ENCODE measurements at places on chromosomes 7 and 10. TPM values are rescaled to one million over a fixed set of nuclear protein-coding genes. Genes with fewer than 3 reads are reported as not detected.

Gene EVX1
- total RNA-seq: not detected

GRCh38 chr10:76306856-76307255 lies 875.4 kb downstream of the LRMDA start:
- DNase-seq: no peak

Gene PRKG1
- 31.7 TPM for total RNA-seq

Gene FOXI2
- not detected for total RNA-seq

- DNase-seq: no peak
These were observed 738.4 kb upstream of the FZD8 start for GRCh38 chr10:36380538-36380937.

Gene ELAPOR2
- total RNA-seq: 15.9 TPM

Gene AGAP3
- 51.4 TPM for total RNA-seq

DNA sequence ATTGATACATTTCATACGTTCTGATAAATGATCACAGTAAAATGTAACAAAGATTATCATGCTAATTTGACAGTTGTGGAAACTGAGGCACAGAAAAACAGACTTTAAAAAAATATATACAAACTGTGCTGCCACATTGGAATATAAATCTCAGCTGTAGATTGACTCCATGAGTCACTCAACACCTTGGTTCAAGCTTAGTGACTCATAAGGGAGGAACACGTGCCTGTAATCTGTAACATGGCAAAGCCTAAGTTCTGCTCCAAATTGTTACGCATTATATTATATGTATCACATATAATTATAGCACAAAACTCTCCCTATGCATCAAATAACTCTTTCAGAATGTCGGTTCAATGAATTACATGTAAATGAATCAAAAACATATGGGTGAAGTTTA lies 1047.5 kb downstream of the GATA3 start:
- DNase-seq: no peak

Gene GRID1
- 0.24 TPM for total RNA-seq

DNA sequence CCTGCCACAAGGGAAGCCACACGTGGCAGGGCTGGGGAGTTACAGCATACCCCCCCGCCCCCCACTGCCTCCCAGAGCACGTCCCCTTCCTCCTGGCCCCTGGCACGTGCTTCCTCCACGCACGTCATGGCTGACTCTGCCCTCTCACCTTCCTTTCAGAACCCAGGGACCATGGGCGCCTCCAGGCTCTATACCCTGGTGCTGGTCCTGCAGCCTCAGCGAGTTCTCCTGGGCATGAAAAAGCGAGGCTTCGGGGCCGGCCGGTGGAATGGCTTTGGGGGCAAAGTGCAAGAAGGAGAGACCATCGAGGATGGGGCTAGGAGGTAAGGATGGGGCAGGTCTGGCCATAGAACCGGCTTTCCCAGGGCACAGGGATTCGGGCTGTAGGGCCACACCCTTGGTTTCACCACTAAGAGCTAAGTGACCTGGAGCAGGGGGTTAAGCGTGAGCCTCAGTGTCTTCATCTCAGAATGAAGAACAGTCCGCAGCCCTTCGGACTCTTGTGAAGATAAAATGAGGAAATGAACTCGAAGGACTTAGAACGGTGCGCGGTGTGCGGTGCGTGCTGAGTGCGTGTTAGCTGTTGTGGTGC lies 2.5 kb downstream of the NUDT1 start:
- no peak for DNase-seq

DNA sequence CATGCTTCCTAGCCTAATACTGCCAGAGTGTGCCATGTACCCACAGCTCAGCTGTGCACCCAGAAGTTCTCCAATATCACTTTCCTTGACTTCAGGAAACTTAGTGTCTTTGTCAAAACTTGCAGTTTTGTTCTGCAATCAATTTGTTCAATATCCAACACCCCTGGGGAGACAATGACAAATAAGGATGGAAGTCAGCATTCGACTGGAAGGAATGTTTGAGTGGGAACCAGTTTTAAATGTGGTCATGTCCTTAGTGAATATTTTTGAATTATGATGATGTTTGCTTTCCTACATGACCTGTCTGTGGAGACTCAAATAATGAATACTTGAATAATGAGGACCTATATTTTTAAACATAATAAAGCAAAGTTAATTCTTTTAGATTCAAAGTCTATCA lies 112.0 kb downstream of the ANK3 start:
- DNase-seq: no peak

DNA sequence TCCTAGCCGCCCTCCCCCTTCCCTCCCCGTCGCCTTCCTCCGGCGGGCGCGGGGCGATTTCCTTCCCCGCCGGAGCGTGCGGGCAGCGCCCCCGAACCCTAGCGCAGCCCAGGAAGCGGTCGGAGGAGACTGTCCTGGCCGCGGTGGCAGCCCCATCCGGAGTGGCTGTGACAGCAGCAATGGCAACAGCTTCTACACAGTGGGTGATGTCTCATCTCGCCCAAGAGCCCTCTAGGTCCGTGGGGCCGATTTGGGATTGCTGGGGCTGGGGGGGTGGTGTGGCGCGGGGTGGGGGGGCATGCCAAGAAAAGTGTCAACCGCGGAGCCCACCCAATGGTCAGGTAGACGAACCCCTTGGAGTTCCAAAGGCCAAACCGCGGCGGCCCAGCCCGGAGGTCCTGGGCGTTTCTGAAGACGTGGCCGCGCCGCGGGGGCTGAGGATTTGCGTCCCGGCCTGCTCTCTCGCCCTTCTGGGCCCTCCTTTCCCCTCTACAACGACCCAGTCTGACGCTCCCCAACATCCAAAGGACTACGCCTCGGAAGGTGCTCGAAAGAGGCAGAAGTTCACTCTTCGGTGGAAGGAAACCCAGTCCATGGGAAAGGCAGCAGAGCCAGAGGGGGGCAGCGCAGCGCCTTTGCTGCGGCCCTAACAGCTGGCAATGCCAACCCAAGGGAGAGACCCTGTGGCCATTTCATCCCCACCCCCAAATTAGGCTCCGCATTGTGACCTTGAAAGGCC lies 603 bp upstream of the TWIST1 start:
- no peak for DNase-seq

Gene POLR2J3
- 9.9 TPM for total RNA-seq

Gene TRIM74
- total RNA-seq: not detected

Gene ENTPD1
- total RNA-seq: 1.6 TPM

DNA sequence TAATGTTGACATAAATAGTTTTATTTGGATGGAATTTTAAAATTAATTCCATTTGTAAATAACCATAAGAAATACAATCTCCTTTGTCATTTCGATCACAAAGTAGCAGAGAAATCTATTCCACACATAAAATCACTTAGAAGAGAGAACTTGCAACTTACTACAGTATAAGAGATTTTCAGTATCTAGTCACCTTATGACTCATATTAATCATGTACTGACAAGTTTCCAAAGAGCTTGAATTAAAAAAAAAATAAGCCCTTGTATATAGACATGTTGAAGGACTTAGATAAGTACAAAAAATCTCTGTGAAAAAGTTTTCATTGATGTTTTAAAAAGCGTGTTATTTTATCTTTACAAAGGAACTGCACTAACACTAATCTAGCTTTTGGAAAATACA lies 207.1 kb upstream of the ETV1 start:
- no peak for DNase-seq

GRCh38 chr10:132611026-132611910 lies 73.7 kb downstream of the INPP5A start:
- no peak for DNase-seq

GRCh38 chr10:128011059-128011979 lies 104.4 kb downstream of the PTPRE start:
- DNase-seq: peak; percentile 90

DNA sequence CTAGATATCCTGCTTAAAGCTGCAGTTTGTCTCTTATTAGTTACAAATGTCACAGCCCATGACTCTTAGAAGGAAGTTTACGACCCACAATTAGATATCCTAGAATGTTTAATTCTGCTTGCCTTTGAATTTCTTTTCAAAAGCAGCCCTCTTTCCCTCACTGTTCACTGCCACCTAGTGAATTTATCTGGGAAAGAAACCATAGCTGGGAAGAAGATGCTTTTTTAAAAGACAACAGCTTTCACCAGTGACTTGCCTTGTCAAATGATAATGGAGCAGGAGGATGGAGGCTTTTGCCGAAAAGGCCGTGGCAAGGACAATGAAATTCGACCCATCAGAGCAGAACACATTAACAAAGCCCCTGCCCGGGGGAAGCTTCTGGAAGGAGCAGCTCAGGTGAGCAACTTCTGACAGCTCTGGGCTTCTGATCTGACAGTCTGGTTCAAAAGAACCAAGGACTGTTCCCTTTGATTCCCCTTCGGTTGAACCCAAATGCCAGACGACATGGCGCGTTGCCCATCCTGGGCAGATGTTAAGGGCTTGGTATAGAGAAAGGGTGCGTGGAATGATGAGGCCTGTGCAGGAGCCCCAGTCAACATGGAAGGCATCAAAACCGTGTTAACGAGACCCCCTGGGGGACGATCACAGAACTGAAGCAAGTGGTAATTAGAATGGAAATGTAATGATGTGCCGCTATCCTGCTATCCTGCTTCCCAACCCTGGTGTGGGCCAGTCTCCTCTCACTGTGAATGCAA lies 236.8 kb downstream of the FRMD4A start:
- DNase-seq: no peak

GRCh38 chr7:155916926-155917655 lies 104.8 kb upstream of the SHH start:
- DNase-seq: no peak

Gene AHR
- total RNA-seq: 3.8 TPM

DNA sequence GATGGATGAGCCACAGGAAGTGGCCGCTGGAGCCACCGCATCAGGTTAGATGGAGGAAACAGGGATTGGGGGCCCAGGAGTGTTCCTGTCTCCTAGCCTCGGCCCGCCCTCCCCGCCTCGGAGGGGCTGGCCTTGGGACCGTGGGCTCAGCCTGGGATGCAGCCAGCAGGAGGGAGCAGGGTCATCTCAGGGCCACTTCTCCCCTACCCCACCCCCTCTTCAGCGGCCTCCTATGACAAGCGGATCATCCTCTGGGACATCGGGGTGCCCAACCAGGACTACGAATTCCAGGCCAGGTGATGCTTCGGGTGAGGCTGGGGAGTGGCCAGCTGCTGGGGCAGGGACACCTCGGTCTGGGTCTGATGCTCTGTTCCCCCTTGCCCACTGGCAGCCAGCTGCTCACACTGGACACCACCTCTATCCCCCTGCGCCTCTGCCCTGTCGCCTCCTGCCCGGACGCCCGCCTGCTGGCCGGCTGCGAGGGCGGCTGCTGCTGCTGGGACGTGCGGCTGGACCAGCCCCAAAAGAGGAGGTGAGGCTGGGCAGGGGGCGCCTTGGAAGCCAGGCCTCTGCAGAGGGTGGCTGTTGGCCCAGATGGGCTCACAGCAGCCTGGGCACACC lies 4.7 kb downstream of the LRWD1 start:
- peak; percentile 48 for DNase-seq

Gene SPAM1
- 0.79 TPM for total RNA-seq

DNA sequence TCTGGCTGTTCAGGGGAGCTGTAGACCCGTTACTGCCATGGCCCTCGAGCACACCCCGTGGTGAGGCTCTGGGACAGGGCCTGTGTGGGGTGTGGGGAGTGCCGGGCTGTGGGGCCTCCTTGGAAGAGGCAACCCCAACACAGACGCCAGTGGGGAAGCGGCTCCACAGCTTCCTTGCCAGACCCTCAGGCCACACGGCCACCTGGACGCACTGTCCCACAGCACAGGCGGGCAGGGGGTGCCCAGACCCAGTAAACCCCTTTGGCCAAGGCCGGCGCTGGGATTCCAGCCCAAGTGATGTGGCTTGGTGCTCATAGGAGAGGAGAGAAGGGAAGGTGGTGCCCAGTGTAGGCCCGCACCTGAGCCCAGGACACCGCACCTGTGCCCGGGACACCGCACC lies 12.9 kb upstream of the NKX6-2 start:
- peak; percentile 4 for DNase-seq

- no peak for DNase-seq
These were observed 116.6 kb upstream of the CDK1 start for GRCh38 chr10:60661637-60662036.

Gene FFAR4
- not detected for total RNA-seq

GRCh38 chr10:87562750-87563149 lies 58.1 kb downstream of the MINPP1 start:
- no peak for DNase-seq

Gene HIPK2
- total RNA-seq: 166 TPM

DNA sequence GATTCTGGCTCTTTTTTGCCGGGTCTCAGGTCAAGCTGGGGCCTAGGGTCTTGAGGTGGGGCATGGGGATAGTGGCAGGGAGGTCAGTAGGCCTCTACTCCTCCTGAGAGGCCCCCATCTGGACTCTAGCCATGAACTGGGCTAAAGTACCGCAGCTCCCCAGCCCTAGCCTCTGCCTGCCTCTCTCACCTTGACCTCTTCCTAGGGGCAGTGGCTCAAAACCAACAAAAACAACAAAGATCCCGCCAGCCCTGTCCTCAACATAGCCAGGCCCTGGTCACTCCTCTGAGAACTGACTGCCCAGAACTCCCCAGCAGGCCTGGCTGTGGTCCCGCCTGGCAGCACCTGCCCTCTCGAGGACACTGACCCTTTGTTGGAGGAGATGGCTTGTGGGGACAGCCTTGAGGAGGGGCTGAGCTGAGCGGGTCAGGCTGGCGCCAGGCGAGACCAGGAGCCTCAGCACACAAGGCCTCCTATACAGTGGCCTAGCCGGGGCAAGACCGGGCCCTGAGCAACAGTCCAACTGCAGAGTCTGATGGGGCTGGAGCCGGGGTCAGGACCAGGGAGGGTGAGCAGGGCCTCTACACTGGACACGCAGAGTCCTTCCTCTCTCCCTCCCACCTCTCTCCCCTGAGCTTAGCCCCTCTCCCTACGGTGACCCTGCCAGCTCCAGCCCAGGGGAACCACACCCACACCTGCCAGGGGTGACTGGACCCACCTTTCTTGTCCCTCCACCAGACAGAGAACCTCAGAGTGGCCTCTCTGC lies 11.6 kb upstream of the PPIF start:
- no peak for DNase-seq

DNA sequence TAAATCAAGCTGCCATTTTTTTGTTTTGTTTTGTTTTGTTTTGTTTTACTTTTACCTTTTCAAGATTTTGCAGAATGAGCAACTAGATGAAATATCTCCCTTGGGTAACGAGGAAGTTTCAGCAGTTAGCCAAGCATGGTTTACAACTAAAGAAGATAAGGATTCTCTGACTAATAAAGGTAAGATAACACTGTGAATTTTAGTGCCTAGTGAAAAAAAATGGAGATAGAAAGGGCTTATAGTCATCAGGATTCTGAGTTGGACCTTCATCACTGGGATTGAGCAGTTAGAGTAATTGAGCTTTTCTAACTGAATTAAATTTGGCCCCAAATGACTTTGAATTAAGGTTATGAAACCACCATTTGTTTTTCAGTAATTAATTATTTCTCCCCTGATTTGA lies 21.2 kb downstream of the DMTF1 start:
- no peak for DNase-seq

DNA sequence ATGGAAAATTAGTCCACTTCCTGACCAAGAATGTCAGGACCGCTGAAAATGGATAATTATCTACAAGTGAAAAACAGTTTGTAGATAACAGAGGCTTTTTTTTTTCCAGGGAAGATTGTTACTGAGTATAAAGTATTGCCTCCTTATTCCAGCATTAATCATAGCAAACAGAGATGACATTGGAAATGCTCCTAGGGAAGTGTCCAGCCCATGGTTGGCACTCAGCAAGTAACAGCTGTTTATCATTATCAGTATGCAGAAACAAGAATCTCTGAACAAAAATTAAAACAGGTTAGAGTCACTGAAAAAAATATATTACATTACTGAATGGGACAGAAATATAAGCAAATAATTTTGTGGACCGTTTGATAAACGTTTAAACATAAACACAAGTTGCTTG lies 14.6 kb downstream of the FGL2 start:
- DNase-seq: no peak

Gene CDC123
- 29.1 TPM for total RNA-seq

Gene SUGCT
- total RNA-seq: 3.2 TPM
